GM23248 (cell line): ENCODE measurements at places on chromosomes 2 and 18.

GRCh38 chr2:46053564-46053963 is 243.6 kb upstream of the EPAS1 start:
- no peak overlapping the region for H3K4me3 ChIP-seq
- H3K27ac ChIP-seq, result no peak overlapping the region
- no peak for DNase-seq
- H3K27me3 ChIP-seq, result no peaks in the 10 kb centered on the region
- no peaks in the 10 kb centered on the region for H3K4me1 ChIP-seq

- peaks cover 13% of the 10 kb centered on the region for H3K4me1 ChIP-seq
- H3K36me3 ChIP-seq, result no peaks in the 10 kb centered on the region
Measured at GRCh38 chr2:65539633-65540032, 107.2 kb upstream of the SPRED2 start.

- H3K4me3 ChIP-seq, result no peak overlapping the region
- H3K4me1 ChIP-seq, result peaks cover 10% of the 10 kb centered on the region
- no peak for DNase-seq
- H3K27ac ChIP-seq, result no peak overlapping the region
- H3K27me3 ChIP-seq, result no peaks in the 10 kb centered on the region
- no peaks in the 10 kb centered on the region for H3K36me3 ChIP-seq
Measured at GRCh38 chr2:28618221-28619141, 122.6 kb downstream of the PLB1 start.

- H3K4me3 ChIP-seq, result no peak overlapping the region
- peaks cover 3% of the 10 kb centered on the region for H3K27me3 ChIP-seq
- no peaks in the 10 kb centered on the region for H3K4me1 ChIP-seq
- H3K36me3 ChIP-seq, result no peaks in the 10 kb centered on the region
Measured at GRCh38 chr18:58455314-58456188, 173.3 kb downstream of the ALPK2 start.

DNA sequence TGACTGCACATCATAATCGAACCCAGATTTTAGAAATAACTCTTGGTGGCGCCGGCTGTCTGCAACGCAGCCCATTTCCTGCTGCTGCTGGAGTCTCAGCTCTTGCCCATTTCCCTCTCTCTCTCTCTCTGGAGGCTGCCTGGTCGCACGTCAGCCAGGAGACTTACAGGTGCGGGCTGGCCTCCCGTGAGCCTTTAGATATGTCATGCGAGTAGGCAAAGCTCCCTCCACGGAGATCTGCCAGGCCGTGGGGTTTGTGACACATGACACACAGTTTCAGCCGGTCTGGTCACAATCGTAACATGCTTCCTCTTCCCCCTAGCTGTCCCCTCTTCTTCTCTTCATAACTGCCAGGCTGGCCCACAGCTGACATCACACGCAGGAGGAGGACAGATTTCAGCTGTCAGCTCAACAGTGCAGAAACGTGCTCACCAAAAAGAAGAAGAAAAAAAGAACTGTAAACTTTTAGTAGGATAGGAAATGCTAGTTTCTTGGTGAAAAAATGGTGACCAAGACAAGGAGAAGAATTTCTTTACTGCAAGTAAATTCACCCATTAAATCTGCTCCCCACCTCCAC is 489.3 kb downstream of the ZNF516 start:
- no peaks in the 10 kb centered on the region for H3K27me3 ChIP-seq
- no peak overlapping the region for H3K4me3 ChIP-seq
- no peaks in the 10 kb centered on the region for H3K36me3 ChIP-seq
- DNase-seq, result no peak

DNA sequence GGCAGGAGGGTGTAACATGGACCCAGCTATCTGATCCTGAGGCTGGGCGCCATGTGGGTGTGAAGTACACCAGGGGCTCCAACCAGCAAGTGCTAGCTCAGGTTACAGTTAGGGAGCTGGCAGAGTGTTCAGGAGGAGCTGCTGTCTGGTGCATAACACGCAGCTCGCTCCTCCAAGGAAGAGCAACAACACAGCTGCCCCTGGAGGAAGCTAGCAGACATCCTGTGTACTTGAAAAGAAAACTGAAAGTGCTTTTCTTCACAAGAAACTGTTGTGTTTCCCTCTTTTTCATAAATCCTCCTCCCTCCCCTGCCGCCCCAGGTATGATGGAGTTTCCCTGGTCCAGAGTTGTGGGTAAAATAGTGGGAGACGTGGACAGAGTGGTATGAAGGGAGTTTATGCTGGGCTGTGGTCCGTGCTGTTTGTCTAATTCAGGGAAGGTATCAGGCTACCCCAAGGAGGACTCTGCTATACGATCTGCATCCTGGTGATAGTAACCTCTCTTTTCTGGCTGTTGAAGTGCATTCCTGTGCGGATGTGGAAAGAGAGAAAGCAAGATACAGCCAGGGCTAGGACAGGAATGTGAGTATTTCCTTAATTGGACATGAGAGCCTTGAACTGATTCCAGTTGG is 6.1 kb upstream of the LBH start:
- H3K27me3 ChIP-seq, result no peaks in the 10 kb centered on the region
- H3K4me3 ChIP-seq, result peak overlapping the region; percentile 50
- peak; percentile 47 for DNase-seq
- H3K36me3 ChIP-seq, result no peaks in the 10 kb centered on the region
- H3K4me1 ChIP-seq, result peaks cover 23% of the 10 kb centered on the region

DNA sequence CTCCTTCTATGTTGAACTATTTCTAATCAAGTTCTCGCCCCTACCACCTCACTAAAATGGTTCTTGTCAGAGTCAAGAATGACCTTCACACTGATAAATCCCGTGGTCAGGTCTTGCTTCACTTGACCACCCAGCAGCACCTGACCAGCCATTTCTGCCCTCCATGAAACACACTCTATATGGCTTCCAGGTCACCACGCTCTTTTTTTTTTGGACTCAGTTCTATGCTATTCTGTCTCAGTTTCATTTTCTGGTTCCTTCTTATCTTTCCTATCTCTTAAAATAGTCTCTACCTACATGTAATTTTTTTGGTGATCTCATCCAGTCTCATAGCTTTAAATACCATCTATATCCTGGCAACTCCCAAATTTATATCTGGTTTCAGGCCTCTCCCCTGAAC is 11.4 kb downstream of the EIF2AK3 start:
- DNase-seq, result no peak
- H3K27me3 ChIP-seq, result no peaks in the 10 kb centered on the region
- H3K4me3 ChIP-seq, result no peak overlapping the region
- H3K4me1 ChIP-seq, result peaks cover 8% of the 10 kb centered on the region; the same call in 1 of the 2 replicates
- H3K36me3 ChIP-seq, result no peaks in the 10 kb centered on the region
- no peak overlapping the region for H3K27ac ChIP-seq

DNA sequence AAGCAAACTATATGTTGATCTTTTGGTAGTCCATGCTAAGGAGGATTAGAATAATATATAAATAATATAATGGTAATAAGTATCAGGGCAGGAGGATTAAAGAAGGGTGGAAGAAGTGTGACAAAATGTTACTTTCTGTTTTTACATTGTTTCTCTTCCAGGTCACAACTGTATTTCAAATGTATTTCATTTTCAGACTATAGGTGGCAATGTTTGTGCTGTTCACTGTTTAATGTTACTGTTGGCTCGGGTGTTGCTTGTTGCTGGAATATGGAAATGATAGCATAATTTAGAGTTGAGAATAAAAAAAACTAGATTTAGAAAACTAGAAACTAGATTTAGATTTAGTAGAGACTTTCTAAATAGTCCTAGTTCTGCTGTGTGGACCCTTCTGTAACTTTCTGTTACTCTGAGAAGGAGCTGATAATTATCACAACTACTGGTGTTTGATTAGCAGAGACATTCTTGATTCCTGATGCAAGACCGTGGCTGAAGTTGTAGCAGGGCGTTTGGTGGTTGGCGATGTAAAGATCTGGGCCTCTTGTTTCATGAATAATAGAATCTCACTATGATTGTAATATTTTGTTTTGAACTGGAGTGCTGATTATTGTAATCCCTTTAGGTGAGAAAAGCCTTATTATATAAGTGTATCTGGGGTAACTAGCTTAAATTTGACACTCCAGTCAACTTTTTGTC is 7.9 kb downstream of the NEDD4L start:
- H3K27me3 ChIP-seq, result no peaks in the 10 kb centered on the region
- H3K4me1 ChIP-seq, result peaks cover 11% of the 10 kb centered on the region; the same call in 1 of the 2 replicates
- no peak overlapping the region for H3K4me3 ChIP-seq
- peak; percentile 43 for DNase-seq
- H3K27ac ChIP-seq, result no peak overlapping the region
- H3K36me3 ChIP-seq, result no peaks in the 10 kb centered on the region
